ENCODE measurements at places on chromosomes 6 and 20.

DNA sequence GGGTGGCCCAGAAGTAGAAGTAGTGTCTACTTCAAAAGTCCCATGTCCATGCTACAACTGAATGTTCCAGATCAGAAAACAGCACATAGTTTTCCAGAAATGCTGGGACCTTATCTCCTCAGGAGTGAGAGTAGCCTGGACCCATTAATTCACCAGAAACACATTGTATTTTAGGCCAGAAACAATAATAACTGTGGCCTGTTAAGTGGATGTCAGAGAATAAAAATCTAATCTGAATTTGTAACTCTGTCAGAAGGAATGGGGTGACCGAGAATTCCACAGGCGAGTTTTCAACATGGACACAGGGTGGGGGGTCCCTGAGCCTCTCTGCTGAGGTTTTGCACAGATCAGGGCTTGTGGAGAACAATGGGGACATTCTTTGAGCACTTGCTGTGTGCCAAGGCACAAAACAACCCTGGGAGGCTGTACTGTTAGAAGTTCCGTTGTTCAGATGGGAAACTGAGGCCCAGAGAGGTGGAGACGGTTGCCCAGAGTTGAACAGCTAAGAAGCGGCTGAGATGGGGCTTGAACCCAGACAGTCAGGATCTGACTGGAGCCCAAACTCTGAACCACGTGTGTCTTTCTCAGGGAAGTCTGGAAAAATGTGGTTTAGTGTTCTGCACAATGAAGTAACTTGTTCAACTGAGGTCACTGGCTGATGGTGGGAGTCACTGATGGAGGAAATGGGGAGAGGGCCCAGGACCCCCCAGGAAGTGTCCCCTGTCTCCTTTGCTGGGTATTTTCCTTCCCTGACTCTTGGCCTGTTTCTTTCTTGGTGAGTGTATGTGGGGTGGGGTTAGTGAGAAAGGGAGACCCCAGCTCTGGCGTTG lies 44.2 kb downstream of the SNAI1 start:
- DNase-seq, result no peak

- DNase-seq, result no peak
Observed at GRCh38 chr6:8645212-8645611, 209.9 kb upstream of the SLC35B3 start.

GRCh38 chr6:92339936-92340640 lies 1079.3 kb downstream of the EPHA7 start:
- no peak for DNase-seq

DNA sequence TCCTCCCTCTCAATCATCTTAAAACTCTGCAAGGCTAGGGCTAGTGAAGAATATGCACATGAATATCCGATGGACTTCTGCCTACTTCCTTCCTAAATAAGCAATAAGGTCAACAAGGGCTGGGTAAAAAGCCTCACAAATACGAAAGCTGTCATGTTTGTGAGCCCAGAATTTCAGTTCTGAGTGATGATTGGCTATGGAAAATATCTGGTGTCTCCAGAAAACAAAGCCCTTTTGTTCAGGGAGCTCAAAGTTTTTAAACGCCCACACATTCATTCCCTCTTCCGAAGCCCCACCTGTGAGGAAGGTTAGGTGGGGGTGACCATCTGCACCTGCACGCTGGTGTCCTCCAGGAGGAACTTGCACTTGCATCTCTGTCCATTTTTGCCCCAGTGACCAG lies 126.9 kb upstream of the ARMC2 start:
- DNase-seq, result no peak

DNA sequence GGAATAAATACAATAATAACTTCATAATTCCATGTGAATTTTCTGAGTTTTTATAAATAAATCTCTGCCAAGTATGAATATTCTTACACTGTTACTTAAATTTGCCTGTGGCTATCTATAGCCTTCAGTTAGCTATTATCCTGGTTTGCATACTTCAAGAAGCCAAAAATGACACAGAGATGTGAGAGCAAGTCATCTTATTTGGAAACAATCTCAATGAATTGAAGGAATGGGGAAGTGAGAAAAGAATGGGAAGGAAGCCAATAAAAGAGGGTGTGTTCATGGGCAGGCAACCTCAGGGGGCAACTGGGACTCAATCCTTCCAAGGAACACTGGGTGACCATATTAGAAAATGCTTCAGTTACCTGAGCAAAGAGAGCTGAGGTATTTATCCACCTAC lies 9.9 kb downstream of the HAO1 start:
- DNase-seq, result no peak

- no peak for DNase-seq
Observed at GRCh38 chr6:26576929-26577719, 19.6 kb upstream of the ABT1 start.

GRCh38 chr20:32536851-32537656 lies 48.1 kb downstream of the NOL4L start:
- DNase-seq, result no peak

GRCh38 chr20:8527998-8528723 lies 396.1 kb downstream of the PLCB1 start:
- DNase-seq, result no peak

DNA sequence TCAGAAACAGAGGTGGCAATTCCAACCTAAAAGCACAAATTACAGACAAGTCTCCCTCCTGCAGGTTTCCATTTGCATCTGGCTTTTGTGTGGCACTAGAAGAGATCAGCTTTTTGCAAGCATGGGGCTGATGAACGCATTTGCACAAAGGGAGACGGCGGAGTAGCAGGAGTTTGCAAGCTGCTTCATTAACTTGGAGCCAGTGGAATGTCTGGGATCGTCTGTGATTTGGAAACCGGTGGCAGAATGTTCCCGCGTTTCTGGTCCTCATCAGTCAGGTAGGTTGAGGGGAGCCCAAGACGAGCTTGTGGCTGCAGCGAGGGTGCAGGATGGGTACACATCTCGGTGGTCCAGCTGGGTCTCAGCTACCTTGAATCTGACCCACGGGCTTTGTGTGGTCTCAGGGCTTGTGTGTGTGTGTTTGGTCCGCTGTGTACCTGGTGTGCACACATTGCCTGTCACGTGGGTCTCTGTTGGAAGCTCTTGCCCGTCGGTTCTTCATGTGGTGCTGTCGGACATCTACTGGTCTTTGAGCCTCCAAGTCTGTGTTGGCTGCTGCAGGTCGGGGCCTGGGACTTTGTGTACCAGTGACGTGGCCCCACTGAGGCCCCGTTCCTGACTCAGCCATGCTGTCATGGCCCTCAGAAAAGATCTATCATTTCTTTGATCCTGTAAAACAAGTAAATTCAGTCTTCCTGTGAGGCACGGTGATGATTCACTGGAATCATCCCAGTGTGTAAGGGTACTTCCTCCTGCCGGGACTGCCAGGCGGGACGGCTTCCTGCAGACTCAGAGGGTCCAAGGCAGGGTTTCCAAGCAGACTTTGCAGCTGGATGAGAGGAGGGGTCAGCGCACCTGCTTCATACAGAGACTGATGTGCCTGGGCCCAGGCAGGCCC lies 12.4 kb upstream of the MYT1 start:
- no peak for DNase-seq

DNA sequence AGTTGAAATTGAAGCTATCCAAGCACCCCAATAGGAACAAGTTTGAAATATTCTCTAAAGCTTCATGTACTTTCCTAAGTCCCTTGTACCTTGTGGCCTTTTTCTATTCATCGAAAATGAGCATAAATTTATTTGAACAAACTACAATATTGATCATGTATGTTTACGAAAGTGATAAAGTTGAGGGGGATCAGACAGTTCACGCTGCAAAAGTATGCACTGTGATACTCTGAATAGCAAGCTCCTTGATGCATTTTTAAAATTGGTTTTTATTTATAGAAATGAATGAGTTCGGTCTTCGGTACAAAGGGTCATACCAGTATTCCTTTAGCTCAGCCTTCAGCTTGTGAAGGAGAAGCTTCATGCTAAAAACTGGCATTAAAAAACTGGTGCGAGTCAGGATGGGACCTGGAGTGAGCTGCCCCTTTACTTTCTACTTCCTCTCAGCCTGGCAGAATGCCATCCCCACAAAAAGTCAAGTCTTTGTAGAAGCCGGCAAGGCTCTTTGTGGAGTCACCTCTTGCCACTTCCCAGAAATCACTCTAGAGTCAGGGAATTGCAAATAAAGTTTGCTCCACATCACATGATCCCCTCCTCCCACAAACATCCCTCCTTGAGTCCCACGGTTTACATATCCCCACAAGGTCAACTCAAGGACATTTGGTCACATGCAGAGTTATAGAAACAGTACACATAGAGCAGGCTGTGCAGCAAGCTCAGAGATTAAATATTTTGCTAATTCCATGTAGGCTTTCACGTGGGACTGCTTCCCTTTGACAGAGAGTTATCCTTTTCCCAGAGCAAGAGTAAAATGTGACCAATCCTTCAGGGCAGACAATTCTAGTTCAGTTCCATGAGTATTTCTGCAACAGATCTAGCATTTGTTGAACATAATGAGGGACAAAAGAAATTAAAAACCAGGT lies 34.6 kb upstream of the ADGRF1 start:
- DNase-seq, result no peak

GRCh38 chr6:69868961-69869360 lies 2.6 kb downstream of the COL19A1 start:
- DNase-seq, result no peak

- no peak for DNase-seq
Observed at GRCh38 chr6:131868836-131869235, 61.0 kb downstream of the ENPP1 start.

DNA sequence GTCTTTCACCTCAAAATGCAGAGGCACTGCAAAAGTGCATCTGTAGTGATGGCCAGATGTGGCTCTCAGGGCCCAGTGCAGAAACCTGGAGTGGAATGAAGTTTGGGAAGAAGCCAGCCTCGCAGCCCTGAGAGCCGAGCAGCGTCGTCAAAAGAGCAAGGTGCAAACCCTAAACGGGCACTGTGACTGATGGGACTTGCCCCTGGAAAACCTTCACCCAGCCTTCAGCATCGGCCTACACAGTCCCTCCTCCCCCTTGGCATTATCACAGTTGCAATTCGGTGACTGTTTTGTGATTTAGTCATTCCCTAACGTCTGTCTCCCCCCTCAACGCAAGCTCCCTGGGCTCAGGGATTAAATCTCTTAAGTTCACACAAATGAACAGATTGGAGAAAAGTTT lies 38.6 kb downstream of the TAF4 start:
- no peak for DNase-seq

- no peak for DNase-seq
Observed at GRCh38 chr20:29410806-29411457, 1846.5 kb upstream of the DEFB115 start.

- no peak for DNase-seq
Observed at GRCh38 chr6:3627956-3628835, 123.3 kb downstream of the PXDC1 start.

GRCh38 chr6:36757206-36757605 lies 59.6 kb downstream of the RAB44 start:
- DNase-seq, result no peak

DNA sequence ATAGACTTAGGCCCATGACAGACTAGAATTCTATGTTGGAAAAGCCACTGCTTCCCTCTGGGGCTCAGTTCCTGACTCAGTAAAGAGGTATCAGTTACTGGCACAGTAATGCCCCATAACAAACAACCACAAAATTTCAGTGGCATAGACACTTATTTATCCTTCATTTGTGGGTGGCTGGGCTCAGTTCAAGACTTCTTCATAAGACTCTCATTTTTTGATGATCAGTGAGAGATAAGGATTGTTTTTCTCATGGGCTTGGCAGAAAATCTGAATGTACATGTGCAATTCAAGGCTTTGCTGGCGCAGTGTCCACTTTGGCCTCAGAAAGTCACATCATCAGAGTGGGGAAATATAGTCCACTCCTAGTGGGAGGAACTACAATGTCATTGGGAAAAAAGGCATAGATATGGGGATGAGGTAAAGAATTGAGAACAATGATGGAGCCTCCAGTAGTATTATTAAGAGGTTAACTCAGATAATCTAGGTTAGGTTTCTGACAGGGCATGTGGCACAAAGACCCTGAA lies 384.6 kb upstream of the FLRT3 start:
- no peak for DNase-seq
